Stomach (tissue), 19 donors: ENCODE measurements at places on chromosomes 7 and 10. TPM values are rescaled to one million over a fixed set of nuclear protein-coding genes. Genes with fewer than 3 reads are reported as not detected.

HOXA5 gene
- 7.5 TPM for polyA plus RNA-seq

PNLIPRP1 gene
- polyA plus RNA-seq, result 0.81 TPM

PTPRN2 gene
- 4.9 TPM for polyA plus RNA-seq

CEP55 gene
- polyA plus RNA-seq, result 3.1 TPM
